ENCODE measurements at places on chromosomes 13 and 19. TPM values are rescaled to one million over a fixed set of nuclear protein-coding genes. Genes with fewer than 3 reads are reported as not detected.

DNA sequence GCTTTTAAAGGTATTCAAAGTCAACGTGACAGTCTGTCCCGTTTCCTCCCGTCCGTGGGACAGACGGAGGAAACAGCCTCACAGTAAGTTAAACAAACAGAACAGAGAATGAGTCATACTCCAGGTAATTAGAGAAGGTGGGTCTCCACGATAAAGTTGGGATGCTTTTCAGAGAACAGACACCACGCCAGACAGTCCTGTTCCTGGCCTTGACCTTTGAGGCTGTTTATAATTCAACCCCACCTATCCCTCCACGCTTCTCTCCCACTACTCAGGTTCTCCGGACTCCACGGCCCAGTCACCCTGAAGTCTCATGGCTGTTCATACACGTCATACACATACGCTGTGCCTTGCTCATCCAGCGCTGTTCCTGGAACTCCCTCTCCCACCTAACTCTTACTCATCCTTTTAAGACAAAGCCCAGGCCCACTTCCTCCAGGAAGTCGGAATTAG, 42.5 kb downstream of the ARHGEF18 start:
- H3K36me3 ChIP-seq = no peaks in the 10 kb centered on the region
- H3K4me3 ChIP-seq = no peak overlapping the region
- no peak overlapping the region for H3K27ac ChIP-seq
- peaks cover 5% of the 10 kb centered on the region for H3K27me3 ChIP-seq
- H3K4me1 ChIP-seq = peaks cover 23% of the 10 kb centered on the region

- H3K27me3 ChIP-seq = no peaks in the 10 kb centered on the region
- no peak overlapping the region for H3K27ac ChIP-seq
- H3K4me1 ChIP-seq = peaks cover 68% of the 10 kb centered on the region
- H3K36me3 ChIP-seq = peaks cover 87% of the 10 kb centered on the region
Observed at GRCh38 chr19:2243274-2244124, 5.6 kb upstream of the AMH start.

GRCh38 chr19:49398931-49399330, 10.9 kb downstream of the KASH5 start:
- no peak overlapping the region for H3K4me3 ChIP-seq
- DNase-seq = no peak
- H3K36me3 ChIP-seq = no peaks in the 10 kb centered on the region
- H3K27ac ChIP-seq = no peak overlapping the region
- H3K27me3 ChIP-seq = no peaks in the 10 kb centered on the region

OR4F17 gene
- not detected for total RNA-seq

GRCh38 chr13:73820285-73820684, 313.9 kb downstream of the KLF12 start:
- DNase-seq = no peak
- H3K4me3 ChIP-seq = no peak overlapping the region
- no peaks in the 10 kb centered on the region for H3K36me3 ChIP-seq
- no peaks in the 10 kb centered on the region for H3K27me3 ChIP-seq
- no peaks in the 10 kb centered on the region for H3K4me1 ChIP-seq
- no peak overlapping the region for H3K27ac ChIP-seq

PSG5 gene
- not detected for total RNA-seq

DNA sequence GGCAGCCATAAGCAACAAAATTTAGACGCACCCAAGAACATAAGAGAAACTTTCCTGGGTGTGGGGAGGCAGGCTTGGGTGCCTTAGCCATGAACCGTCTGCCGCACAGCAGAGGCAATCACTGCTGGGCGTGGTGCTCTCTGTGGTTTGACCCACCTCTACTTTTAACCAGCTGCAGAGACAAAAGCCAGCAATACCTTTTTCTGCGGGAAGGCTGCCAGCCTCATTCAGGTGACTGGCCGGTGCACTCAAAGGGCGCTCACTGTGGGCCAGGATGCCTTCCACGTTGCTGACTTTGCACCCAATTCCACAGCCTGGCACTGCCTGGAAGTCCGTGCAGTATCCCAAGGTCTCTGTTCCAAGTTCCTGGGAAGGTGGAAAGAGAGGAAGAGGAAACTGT, 69.1 kb downstream of the ATP7B start:
- no peaks in the 10 kb centered on the region for H3K27me3 ChIP-seq
- no peak for DNase-seq
- no peak overlapping the region for H3K27ac ChIP-seq
- no peak overlapping the region for H3K4me3 ChIP-seq
- H3K36me3 ChIP-seq = peaks cover 63% of the 10 kb centered on the region
- no peaks in the 10 kb centered on the region for H3K4me1 ChIP-seq

LILRA6 gene
- total RNA-seq = not detected

OLFM2 gene
- 0.67 TPM for total RNA-seq

ZNF44 gene
- 3.2 TPM for total RNA-seq

CD22 gene
- 3.5 TPM for total RNA-seq

SIGLEC7 gene
- not detected for total RNA-seq

GRCh38 chr19:35862528-35862927, 5.8 kb downstream of the KIRREL2 start:
- H3K27ac ChIP-seq = no peak overlapping the region
- peaks cover 6% of the 10 kb centered on the region for H3K27me3 ChIP-seq
- H3K36me3 ChIP-seq = no peaks in the 10 kb centered on the region
- H3K4me3 ChIP-seq = no peak overlapping the region

KLK12 gene
- total RNA-seq = not detected

GRCh38 chr13:77506874-77507273, 28.6 kb upstream of the SCEL start:
- DNase-seq = no peak
- H3K4me3 ChIP-seq = no peak overlapping the region
- no peaks in the 10 kb centered on the region for H3K36me3 ChIP-seq
- no peaks in the 10 kb centered on the region for H3K4me1 ChIP-seq
- no peak overlapping the region for H3K27ac ChIP-seq
- H3K27me3 ChIP-seq = no peaks in the 10 kb centered on the region

ADPRHL1 gene
- 0.54 TPM for total RNA-seq

GRCh38 chr13:96223231-96223630, 133.3 kb downstream of the HS6ST3 start:
- no peak for DNase-seq
- no peak overlapping the region for H3K4me3 ChIP-seq
- no peaks in the 10 kb centered on the region for H3K27me3 ChIP-seq
- H3K27ac ChIP-seq = no peak overlapping the region
- H3K4me1 ChIP-seq = no peaks in the 10 kb centered on the region
- H3K36me3 ChIP-seq = no peaks in the 10 kb centered on the region

GRCh38 chr19:49456326-49456725, 3.3 kb downstream of the ALDH16A1 start:
- peak overlapping the region; percentile 26 for H3K27ac ChIP-seq
- H3K36me3 ChIP-seq = peaks cover 43% of the 10 kb centered on the region
- no peak overlapping the region for H3K4me3 ChIP-seq
- no peaks in the 10 kb centered on the region for H3K27me3 ChIP-seq

GRCh38 chr19:33370783-33371182, 2.7 kb upstream of the CEBPG start:
- no peak overlapping the region for H3K4me3 ChIP-seq
- no peak for DNase-seq
- peaks cover 21% of the 10 kb centered on the region for H3K4me1 ChIP-seq

GRCh38 chr13:35697186-35697730, 220.8 kb upstream of the MAB21L1 start:
- no peak overlapping the region for H3K4me3 ChIP-seq
- no peaks in the 10 kb centered on the region for H3K4me1 ChIP-seq
- no peaks in the 10 kb centered on the region for H3K36me3 ChIP-seq
- H3K27me3 ChIP-seq = no peaks in the 10 kb centered on the region

PSG11 gene
- not detected for total RNA-seq

OVOL3 gene
- total RNA-seq = not detected

GRCh38 chr19:6873708-6874431, 13.5 kb upstream of the ADGRE1 start:
- no peak overlapping the region for H3K4me3 ChIP-seq
- no peaks in the 10 kb centered on the region for H3K4me1 ChIP-seq
- H3K36me3 ChIP-seq = no peaks in the 10 kb centered on the region
- no peak for DNase-seq
- H3K27me3 ChIP-seq = peaks cover 29% of the 10 kb centered on the region

KLK5 gene
- total RNA-seq = not detected

MUC16 gene
- total RNA-seq = not detected

LGI4 gene
- 0.24 TPM for total RNA-seq

- peaks cover 86% of the 10 kb centered on the region for H3K36me3 ChIP-seq
- no peaks in the 10 kb centered on the region for H3K27me3 ChIP-seq
- no peak overlapping the region for H3K27ac ChIP-seq
- no peak for DNase-seq
- peaks cover 17% of the 10 kb centered on the region for H3K4me1 ChIP-seq
Observed at GRCh38 chr19:32624410-32624809, 43.4 kb downstream of the PDCD5 start.

ZNF841 gene
- 10.1 TPM for total RNA-seq

- H3K4me3 ChIP-seq = no peak overlapping the region
- H3K27ac ChIP-seq = peak overlapping the region; percentile 66
- no peaks in the 10 kb centered on the region for H3K27me3 ChIP-seq
- H3K4me1 ChIP-seq = peaks cover 7% of the 10 kb centered on the region
- H3K36me3 ChIP-seq = no peaks in the 10 kb centered on the region
Observed at GRCh38 chr19:46192992-46193650, 36.4 kb upstream of the IGFL1 start.

ZNF221 gene
- total RNA-seq = 0.78 TPM

FBXO17 gene
- total RNA-seq = 25.0 TPM

DNA sequence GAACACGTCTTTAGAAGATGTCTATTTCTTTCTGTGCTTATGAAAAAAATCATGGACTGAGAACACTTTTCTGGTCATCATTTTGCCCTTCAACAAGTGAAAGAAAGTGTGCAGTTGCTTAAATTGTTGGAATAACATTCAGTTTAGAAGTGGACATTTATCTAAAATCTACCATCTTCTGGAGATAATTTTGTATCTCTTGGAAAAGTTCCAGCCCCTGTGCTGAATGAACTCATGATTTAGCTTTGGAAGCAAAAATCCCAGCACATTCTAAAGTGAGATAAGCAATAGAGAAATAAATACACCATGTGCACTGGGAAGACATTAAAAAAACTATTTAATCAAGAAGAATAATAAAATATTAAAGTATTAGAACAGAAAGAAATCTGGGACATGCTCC, 1420.8 kb upstream of the SLC10A2 start:
- no peaks in the 10 kb centered on the region for H3K36me3 ChIP-seq
- no peak for DNase-seq
- no peaks in the 10 kb centered on the region for H3K27me3 ChIP-seq
- H3K27ac ChIP-seq = no peak overlapping the region
- no peak overlapping the region for H3K4me3 ChIP-seq
- H3K4me1 ChIP-seq = no peaks in the 10 kb centered on the region

DNA sequence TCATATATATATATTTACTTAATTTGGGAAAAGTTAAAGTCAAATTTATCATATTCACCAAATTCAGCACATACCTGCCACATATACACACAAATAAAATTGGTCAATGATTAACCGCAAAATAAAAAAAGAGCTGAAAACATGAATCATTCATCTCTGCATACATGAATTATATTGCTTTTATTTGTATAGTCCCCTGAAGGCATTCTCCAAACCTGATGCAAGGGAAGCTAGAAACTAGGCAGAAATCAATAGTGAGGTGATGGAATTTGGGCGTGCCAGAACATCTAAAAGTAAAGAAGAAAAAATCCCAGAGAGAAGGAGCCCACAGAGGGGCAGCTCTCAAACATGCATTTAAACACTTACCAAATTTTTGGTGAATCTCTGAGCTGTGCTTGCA, 60.1 kb downstream of the UFM1 start:
- H3K27me3 ChIP-seq = no peaks in the 10 kb centered on the region
- no peak for DNase-seq
- H3K36me3 ChIP-seq = no peaks in the 10 kb centered on the region
- no peak overlapping the region for H3K4me3 ChIP-seq
- no peaks in the 10 kb centered on the region for H3K4me1 ChIP-seq
- no peak overlapping the region for H3K27ac ChIP-seq

GRCh38 chr19:2528675-2529101, 52.8 kb downstream of the GADD45B start:
- no peaks in the 10 kb centered on the region for H3K27me3 ChIP-seq
- H3K4me3 ChIP-seq = no peak overlapping the region
- H3K4me1 ChIP-seq = no peaks in the 10 kb centered on the region

TNNI3 gene
- 63.3 TPM for total RNA-seq

- no peak overlapping the region for H3K4me3 ChIP-seq
- DNase-seq = no peak
- no peaks in the 10 kb centered on the region for H3K27me3 ChIP-seq
- peaks cover 2% of the 10 kb centered on the region for H3K4me1 ChIP-seq
Observed at GRCh38 chr19:21317821-21318220, 11.4 kb downstream of the ZNF708 start.

DNA sequence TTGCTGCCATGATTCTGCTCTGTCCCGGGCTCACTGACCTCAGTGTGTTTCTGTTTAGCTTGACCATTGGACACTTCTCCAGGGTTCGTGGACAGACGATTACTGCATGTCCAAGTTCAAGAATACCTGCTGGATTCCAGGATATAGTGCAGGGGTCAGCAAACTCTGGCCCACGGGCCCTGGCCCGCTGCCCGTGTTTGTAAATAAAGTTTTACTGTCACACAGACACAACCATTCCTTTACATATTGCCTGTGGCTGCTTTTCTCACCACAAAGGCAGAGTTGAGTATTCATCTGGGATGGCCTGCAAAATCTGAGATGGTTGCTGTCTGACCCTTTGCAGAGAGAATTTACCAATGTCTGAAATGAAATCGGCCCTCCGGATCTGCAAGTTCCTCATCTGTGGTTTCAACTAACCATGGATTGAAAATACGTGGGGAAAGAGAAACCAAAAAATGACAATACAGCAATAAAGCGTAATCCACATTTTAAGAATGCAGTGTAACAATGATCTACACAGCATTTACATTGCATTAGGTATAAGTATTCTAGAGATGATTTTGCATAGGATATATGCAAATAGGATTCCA, 25.9 kb upstream of the F2RL3 start:
- no peak overlapping the region for H3K4me3 ChIP-seq
- no peaks in the 10 kb centered on the region for H3K4me1 ChIP-seq
- H3K36me3 ChIP-seq = peaks cover 53% of the 10 kb centered on the region
- no peak overlapping the region for H3K27ac ChIP-seq
- H3K27me3 ChIP-seq = no peaks in the 10 kb centered on the region

RFPL4A gene
- 0.16 TPM for total RNA-seq

- no peaks in the 10 kb centered on the region for H3K4me1 ChIP-seq
- H3K36me3 ChIP-seq = no peaks in the 10 kb centered on the region
- no peak overlapping the region for H3K27ac ChIP-seq
- no peaks in the 10 kb centered on the region for H3K27me3 ChIP-seq
- DNase-seq = no peak
Observed at GRCh38 chr13:68292601-68293000, 1062.5 kb upstream of the PCDH9 start.

- H3K4me3 ChIP-seq = peak overlapping the region; percentile 78
- no peak for DNase-seq
- H3K27me3 ChIP-seq = no peaks in the 10 kb centered on the region
- H3K4me1 ChIP-seq = peaks cover 54% of the 10 kb centered on the region
- H3K36me3 ChIP-seq = peaks cover 46% of the 10 kb centered on the region
- H3K27ac ChIP-seq = peak overlapping the region; percentile 90
Observed at GRCh38 chr19:19406878-19407632, 1.6 kb downstream of the GATAD2A start.
